Amygdala (tissue), 56 donors: ENCODE measurements at places on chromosomes 6 and 20.

GRCh38 chr20:1860446-1860845 is 34.8 kb upstream of the SIRPA start:
- DNase-seq = no peak

GRCh38 chr6:129555206-129555832 is 154.7 kb downstream of the ARHGAP18 start:
- no peak for DNase-seq

DNA sequence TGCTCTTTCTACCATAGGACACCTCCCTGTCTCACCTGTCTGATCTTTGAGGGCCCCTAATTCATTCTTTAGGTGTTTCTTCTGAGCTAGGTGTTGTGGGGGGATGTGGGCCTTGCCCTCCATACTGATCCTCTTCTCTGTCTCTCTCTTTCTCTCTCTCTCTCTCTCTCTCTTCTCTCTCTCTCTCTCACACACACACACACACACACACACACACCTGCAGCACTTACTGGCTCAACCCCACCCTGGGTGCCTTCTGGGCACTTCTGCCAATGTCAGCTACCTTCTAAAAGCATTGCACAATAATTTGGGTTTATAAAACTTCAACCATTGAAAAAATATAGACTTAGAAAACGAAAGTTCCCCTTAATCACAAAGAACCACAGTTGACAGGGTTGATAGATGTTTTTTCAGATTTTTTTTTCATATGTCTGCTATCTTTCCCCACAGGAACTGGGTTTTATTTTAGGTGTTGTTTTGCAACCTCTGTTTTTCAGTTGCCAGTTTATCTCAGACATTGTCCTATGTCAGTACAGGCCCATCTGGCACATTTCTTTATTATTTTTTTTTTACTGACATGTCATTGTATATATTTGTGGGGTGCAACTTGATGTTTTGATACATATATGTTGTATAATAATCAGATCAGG is 28.1 kb downstream of the PKIG start:
- no peak for DNase-seq

DNA sequence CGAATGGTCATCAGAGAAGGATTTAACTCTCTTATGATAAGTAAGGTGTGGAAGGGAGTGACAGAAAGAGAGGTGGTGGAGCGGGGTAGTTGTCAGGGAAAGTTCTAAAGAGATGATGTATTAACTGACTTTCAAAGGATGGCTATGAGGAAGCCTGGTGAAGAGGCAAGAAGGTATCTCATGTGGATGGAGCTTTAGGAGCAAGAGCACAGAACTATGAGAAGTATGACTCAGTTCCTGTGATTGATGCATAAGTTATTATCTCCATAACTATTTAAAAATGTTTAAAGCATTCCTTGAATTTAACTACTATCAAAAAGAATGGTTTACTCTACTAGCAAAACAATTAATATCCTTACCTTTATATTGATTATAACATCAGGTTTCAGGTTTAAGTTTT is 28.8 kb downstream of the AK9 start:
- DNase-seq = no peak

DNA sequence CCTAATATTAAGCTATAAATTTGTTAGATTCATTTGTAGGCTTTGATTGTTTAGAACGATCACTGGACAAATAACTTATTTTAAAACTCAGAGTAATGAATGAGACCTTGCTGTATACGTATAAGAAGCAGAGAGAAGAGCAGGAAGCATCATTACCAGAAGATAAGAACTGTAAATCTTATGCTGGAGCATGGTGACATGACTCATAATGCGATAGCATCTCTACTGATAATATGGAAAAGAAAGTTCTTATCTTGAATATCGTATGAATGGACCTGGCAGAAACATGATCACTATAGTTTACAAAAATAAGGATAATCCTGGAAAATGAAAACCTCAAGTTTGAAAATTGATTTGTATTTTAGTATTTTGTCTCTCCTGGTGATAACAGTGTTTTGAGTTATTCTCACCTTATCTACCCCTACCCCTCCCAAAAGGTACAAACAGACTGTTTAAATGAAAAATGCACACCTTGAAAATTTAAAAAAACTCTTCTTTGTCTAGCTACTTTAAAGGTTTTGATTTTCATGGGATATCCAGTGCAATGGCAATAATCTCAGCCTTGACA is 2.0 kb upstream of the ZSCAN26 start:
- no peak for DNase-seq

DNA sequence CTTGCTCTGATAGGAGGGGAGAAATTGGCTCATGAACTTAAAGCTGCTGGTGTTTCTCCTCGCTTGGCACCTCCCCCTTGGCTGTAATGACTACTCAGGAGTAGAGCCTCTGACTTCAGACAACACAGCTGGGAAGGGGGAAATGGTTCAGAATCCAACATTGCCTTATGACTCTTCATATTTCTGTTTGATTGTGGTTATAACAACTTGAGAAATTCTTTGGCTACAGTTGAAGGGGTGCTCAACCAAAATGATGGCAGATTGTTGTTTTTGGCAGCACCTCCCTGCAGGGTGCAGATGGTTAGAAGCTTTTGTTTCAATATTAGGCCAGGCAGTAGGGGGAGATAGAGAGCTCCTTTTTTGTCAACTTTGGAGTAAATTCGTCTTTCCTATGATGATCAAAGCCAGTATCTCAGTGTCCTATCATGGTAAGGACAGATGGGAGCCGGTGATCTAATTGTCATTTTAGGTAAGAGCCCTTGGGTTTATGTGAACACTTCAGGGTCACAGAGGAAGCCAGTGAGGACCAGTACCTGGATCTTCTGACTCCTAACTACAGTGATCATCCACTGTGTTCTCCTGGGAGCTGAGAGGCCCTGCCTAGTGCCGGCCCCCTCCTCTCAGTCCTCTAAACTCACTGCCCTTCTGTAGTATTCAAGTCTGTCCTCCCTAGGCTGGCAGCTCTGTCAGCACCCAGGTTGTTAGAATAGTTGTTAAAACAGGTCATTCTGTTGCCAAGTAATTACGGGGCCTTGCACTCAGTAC is 39.9 kb downstream of the RPRD1B start:
- DNase-seq = no peak

GRCh38 chr20:64149141-64149540 is 15.1 kb upstream of the MYT1 start:
- DNase-seq = no peak

- DNase-seq = no peak
Observed at GRCh38 chr6:122569230-122569771, 40.9 kb upstream of the PKIB start.

GRCh38 chr6:130115036-130115435 is 96.7 kb downstream of the L3MBTL3 start:
- no peak for DNase-seq

- DNase-seq = no peak
Observed at GRCh38 chr6:107418118-107418517, 41.2 kb downstream of the PDSS2 start.

- no peak for DNase-seq
Observed at GRCh38 chr6:45473121-45473993, 95.6 kb upstream of the SUPT3H start.

DNA sequence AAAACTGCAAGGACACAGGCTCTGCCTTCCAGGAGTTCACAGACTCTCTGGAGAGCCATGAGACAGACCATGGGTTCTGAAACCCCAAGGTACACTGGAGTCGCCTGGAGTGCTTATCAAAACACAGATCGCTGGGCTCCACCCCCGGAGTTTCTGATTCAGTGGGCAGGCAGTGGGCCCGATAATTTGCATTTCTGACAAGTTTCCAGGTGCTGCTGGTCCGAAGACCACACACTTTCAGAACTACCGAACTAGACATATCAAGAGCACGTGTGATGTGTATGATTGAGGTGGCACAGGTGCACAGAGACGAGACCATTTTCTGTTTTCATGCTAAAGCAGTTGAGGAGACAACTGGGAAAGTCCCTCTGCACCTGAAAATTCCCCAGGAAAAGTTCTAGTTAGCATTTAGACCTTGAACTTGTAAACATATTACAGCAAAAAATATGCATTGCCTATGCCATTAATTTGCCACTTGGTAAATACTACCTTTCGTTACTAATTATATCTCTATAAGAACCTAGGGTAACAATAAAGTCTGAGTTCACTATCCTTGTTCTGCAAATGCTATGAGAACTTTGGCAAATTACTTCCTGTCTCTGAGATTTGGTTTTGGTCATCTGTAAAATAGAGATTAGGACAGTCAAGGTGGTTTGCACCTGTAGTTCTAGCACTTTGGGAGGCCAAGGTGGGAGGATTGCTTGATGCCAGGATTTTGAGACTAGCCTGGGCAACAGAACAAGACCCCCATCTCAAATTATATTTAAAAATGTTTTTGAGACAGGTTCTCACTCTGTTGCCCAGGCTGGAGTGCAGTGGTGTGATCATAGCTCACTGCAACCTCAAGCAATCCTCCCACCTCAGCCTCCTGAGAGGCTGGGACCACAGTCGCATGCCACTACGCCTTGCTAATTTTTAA is 14.3 kb upstream of the PIM1 start:
- DNase-seq = no peak

DNA sequence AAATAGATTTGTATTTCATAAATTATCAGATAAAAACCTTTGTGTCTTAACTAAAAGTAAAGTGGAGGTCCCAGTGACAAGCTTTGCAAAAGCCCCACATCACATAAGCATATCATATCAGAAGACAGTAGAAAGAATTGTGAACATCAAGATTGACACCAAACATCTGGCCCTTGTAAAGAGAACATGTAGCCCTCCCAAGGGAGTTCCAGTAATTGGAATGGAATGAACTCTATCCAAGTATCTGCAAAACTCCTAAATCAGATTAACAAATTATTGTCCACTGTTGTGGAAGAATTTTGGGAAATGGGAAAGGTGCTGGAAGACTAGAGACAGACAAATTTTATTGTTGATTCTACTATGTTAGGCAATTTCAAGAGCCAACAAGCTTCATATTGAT is 268.8 kb downstream of the KCNQ5 start:
- no peak for DNase-seq

DNA sequence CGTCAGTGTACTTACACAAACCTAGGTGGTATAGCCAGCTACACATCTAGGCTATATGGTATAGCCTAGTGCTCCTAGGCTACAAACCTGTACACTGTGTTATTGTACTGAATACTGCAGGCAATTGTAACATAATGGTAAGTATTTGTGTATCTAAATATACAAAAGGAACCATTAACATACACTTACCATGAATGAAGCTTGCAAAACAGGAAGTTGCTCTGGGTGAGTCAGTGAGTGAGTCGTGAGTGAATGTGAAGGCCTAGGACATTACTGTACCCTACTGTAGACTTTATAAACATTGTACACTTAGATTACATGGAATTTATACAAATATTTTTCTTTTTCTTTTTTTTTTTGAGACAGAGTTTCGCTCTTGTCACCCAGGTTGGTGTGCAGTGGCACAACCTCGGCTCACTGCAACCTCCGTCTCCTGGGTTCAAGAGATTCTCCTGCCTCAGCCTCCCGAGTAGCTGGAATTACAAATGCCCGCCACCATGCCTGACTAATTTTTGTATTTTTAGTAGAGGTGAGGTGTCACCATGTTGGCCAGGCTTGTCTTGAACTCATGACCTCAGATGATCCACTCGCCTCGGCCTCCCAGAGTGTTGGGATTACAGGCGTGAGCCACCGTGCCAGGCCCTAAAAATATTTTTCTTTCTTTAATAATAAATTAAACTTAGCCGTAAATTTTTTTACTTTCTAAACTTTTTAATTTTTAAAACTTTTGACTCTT is 15.4 kb upstream of the KIAA1755 start:
- no peak for DNase-seq

- no peak for DNase-seq
Observed at GRCh38 chr6:13071550-13072345, 256.6 kb downstream of the TBC1D7 start.

GRCh38 chr6:32396028-32396427 is 11.0 kb downstream of the BTNL2 start:
- DNase-seq = no peak

DNA sequence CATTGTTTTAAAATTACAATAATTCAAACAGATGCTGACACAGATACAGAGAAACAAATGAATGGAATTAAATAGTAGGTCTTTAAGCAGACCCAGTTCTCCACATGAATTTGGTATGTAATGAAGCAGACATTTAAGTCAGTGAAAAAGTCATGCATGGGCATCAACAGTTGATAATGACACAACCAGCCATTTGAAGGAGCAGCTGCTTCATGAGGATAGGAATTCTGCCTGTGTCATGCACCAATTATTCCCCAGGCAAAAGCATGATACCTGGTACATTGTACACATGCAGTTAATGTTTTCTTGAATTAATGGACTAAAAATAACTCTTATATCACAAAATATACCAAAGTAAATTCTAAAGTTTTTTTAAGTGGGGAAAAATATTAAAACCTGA is 11.2 kb upstream of the HEY2 start:
- DNase-seq = no peak

- no peak for DNase-seq
Observed at GRCh38 chr6:26104457-26105108, 17.4 kb downstream of the HFE start.

DNA sequence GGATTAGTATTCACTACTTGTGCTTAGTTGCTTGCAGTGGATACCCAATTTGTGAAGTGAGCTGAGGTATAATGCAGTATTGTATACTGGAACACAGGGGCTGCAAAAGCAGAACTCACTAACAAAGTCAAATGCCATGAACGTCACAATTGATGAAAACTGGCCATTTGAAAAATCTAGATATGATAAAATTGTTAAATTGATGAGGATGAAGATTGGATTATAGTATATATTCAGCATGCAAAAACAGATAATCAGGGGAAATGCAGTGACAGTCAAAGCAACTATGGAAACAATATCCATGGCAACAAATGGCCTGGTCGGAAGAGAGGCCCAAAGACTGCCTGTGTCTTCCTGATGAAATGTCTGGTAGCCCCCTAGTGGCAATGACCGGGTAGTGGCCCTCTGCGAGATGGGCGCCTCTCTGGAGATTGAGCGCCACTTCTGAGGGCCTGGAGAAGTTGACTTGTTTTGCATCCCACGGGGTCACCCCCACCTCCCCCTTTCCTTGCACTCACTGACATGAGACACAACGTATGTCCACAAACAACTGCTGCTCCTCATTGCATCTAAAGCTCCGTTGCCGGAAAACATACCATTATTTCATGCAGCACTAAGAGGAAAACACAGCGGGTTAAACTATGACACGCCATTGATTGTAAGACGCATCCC is 43.6 kb downstream of the C6orf15 start:
- peak; percentile 41 for DNase-seq

DNA sequence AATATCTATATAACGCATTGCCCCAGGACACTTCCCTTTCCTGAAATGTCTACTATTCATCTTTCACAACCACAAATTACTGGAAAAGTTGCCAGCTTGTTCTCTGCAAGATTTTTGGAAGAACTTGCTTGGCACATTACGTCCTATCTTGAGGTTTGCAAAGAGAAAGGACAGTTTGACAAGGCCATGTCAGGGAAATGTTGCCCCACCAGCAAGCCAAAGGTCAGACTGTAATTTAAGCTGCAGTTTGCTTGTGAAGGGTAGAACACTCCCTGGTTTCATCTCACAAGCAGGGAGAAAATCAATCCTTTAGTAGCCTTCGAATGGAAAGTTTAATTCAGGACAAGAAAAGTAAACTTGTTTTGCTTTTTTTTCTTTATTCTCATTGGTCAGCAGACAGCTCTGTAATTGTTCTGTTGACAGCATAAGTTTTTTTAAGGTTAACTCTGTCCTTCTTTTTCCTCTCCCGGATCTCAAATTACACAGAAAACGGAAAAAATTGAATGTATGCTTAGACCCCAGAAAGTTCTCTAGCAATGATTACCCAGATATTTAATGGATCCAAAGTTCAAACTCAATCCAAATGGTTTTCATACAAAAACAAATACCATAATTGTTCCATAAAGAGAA is 541.8 kb upstream of the NRSN1 start:
- DNase-seq = no peak
